ENCODE measurements at places on chromosomes 3 and 15.
A peak's percentile ranks its signal among the peaks of the same experiment; 100 is the strongest.

- no peak for DNase-seq
Measured at GRCh38 chr3:12178091-12178820, 19.5 kb upstream of the TIMP4 start.

- peak; percentile 1 for DNase-seq
Measured at GRCh38 chr3:139388821-139389551, 461 bp downstream of the COPB2 start.

DNA sequence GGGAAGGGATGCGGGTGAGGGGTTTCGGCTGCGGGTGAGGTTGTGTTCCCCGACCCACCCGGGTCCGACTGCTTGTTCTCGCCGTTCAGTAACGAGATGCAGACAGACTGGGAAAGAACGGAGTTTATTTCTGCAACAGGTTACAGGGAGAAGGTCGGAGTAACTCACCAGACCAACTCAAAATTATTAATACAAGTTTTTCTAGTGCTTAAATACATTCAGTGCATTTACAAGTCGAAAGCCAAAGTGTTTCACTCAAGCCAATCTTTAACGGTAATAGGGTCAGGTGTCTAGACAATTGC is 492 bp upstream of the HIGD1A start:
- DNase-seq = no peak

GRCh38 chr3:30686176-30686575 is 79.8 kb downstream of the TGFBR2 start:
- no peak for DNase-seq

DNA sequence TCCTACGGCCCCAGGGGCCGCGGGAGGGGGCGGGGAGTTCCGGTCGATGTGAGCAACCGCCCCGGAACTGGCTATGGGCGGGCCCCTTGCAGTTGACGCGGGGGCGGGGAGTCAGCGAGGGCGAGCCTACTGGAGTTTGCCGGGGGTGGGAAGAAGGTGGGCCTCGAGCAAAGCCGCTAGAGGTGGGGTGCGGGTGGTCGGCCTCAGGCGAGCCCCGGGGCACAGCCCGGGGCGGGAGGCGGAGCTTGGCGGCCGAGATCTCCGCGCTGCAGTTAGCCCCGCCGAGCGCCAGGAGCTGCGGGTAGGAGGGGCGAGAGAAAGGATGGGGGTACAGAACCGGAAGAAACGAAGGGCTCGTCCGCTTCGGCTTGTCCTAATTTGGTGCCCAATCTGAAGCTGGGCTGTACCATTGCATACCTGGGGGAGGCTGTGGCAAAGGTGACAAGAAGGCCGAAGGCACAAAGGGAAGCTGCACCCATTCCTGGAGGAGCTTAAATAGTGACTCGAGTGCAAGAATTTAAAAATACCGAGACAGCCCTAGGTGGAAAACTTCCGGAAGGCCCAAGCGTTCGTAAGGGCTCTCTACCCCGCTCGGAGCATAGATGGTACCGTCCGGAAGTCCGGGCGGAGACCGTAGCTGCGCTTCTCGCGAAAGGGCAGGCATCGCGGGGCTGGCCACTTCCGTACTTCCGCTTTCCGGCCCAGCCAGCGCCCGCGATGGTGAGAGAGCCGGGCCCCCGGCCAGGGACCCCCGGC is at the start of the genes ARPC4 and TADA3:
ARPC4 (plus strand) TSS at position 678 of the 756 bp plus-strand sequence; CDS start at position 718, 40 bp downstream.
TADA3 (minus strand) TSS at position 69 of the 756 bp plus-strand sequence. CDS start 1,007 bp downstream, outside the sequence.
- peak; percentile 82 for DNase-seq

DNA sequence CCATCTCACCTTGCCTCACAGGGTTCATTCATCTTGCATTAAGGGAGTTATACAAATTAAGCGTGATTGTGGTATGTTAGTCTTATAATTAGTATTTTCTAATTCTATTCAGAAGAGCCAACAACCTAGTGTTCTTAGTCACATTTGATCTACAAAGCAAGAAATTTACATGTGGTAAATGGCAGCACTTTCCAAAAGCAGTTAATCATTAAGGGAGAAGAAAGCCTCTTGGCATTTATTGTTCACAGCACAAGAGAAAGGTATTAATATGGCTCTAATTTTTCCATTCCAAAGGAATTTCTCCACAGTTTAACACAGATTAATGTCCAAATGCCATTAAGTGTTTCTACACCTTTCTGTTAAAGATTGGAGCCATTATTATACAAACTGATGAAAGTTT is 1077.1 kb downstream of the ZPLD1 start:
- DNase-seq = no peak

GRCh38 chr3:119084371-119085069 is 49.9 kb upstream of the IGSF11 start:
- no peak for DNase-seq

DNA sequence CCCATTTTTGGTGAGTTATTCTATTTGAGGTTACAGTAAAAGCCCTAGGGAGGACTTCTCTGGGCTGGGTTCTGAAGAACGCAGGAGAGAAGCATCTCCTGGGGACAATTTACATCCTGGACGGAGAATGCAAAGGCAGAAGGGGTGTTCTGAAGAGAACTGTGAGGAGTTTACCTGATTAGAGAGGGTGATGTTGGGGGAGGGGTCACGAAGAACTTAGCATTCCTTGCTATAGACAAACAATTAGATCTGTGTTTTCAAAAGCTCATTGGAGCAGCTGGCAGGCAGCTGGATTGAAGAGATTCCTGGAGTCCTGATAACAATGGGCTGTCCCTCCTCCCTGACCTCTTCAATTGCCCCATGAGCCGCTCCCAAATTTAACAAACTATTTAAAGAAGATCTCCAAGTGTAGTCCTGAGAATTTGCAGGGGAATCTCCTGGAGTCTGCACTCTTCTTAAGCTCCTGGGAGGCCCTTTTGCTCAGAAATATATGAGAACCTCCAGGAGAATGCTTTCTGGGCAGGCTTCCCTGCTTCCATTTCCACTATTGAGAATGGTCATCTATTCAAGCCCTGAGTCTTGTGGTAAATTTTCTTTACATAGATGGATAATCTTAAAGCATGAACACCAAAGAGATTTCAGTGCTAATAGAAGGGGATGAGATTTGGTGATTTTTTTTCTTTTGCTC is 55.3 kb downstream of the ARHGAP31 start:
- no peak for DNase-seq

DNA sequence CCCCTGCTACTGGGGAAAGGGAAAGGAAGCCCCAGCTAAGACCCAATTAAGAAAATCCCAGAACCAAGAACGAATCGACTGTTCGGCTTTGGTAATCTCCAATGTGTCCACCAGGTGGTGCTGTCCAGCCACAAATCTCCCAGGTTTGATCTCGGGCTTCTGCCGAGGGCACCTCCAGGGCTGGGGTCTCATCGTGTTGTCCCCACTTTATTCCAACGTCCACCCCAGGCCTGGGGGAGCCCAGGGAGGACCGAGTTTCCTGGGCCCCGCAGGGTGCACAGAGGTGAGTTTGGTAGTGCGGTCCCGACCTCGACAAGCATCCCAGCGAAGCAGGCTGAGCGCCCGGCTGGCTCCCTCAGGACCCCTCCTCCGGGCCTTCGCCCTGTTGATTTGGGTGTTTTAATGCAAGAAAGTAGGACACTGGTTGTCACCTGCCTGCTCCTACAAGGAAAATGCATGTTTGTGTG is 185.1 kb downstream of the GOLGA6L6 start:
- DNase-seq = peak; percentile 72

DNA sequence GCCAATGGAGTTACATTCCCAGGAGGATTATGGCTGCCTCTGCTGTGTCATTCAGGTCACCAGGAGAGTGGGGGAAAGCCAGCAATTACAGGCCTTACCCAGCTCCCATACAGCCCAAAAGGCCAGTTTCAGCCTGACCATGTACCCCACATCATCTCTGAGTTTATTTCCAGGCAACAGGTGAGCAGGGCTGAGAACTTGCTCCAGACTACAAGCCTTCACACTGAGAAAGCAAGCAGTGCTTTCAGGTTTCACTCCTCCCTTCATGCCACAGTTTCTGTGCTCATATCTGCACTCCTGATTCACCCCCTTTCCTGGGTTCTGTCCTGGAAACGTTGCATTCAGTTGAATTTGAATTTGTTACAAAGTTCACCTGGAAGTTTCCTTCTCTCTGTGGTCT is 68.1 kb upstream of the ABI3BP start:
- no peak for DNase-seq

DNA sequence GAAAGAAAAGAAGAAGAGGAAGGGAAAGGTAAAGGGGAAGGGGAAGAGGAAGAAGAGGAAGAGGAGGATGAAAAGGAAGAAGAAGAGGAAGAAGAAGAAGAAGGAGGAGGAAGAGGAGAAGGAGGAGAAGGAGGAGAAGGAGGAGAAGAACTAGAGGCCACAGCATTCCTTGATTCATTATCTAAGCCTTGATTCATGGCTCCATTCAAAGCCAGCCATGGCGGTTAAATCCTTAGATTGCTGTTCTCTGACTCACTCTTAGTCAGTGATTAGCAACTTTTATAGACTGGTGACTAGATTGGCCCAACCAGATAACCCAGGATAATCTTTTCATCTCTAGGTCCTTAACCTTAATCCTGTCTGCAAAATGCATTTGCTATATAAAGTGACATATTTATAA is 47.6 kb downstream of the OSTN start:
- no peak for DNase-seq

DNA sequence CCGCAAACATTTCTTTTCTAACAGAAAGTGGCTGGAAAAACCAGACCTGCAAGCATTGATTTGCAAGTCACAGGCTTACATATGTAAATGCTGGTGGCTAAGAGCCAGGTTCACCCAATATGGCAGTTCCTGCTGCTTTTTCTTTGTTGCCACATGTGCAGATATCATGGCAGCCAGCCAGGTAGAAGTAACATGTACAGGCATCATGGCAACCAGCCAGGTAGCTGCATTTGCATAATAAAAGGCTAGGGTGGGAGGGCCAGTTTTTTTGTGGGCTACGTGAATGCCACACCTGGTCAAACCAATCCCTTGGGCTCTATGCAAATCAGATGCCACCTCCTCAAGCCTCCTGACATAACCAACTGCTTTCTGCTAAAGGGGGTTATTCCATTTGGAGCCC is 2.8 kb upstream of the SMCO1 start:
- no peak for DNase-seq

DNA sequence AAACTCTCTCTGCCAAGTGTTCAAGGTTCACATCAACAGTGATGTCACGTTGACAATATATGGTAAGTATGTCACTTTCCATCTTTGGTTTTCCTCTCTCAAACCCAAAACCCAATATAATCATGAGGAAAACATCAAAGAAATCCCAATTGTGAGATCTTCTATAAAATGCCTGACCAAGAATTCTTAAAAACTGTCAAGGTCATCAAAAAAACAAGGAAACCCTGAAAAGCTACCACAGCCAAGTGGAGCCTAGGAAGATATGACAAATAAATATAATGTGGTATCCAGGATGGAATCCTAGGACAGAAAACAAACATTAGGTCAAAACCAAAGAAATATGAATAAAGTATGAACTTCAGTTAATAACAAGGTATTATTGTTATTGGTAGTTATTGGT is 85.2 kb upstream of the CCDC39 start:
- DNase-seq = no peak

- no peak for DNase-seq
Measured at GRCh38 chr3:29755416-29755815, 474.5 kb downstream of the RBMS3 start.

DNA sequence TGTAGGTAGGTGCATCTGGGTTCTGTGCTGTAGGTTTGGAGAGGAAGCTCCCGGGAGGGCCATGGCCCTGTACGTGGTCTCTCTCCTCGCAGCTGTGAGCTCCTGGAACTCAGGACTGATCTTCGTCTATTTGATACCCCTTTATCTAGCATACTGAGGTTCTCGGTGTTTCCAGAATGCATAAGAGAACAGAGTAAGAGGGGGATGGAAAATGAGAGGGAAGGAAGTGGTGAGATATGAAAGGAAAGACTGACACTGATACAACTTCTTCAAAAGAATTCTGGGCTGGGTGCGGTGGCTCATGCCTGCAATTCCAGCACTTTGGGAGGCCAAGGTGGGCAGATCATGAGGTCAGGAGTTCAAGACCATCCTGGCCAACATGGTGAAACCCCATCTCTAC is 90.7 kb downstream of the CHRD start:
- DNase-seq = no peak

DNA sequence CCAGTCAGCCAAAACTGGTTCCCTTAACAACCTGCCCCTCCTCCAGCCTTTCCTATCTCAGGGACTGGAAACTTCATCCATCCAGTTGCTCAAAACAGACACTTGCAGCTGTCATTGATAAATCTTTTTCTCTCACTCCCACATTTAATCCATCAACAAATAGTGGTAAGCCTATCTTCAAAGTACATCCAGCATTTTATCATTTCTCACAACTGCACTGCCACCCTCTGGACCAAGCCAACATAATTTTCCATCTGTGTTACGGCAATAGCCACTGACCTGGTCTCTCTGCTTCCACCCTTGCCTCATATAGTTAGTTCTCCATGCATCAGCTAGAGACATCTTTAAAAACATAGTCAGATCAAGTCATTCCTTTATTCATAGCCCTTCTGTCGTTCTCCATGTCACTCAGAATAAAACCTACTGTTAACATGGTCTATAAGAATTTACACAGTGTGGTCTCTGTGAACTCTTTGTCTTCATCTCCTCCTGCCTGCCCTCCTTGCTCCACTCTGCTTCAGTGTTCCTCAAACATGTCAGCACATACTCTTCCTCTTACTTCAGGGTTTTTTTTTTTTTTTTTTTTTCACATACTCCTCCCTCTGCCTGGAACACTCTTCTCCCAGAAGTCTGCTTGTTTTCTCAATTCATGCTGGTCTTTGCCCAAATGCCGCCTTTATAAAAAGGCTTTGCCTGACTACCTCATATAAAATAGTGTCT is 102.5 kb upstream of the COL6A5 start:
- DNase-seq = no peak

GRCh38 chr15:65087873-65088642 is 11.5 kb downstream of the KBTBD13 start:
- DNase-seq = no peak

GRCh38 chr3:86629511-86629910 is 361.4 kb downstream of the VGLL3 start:
- DNase-seq = no peak

DNA sequence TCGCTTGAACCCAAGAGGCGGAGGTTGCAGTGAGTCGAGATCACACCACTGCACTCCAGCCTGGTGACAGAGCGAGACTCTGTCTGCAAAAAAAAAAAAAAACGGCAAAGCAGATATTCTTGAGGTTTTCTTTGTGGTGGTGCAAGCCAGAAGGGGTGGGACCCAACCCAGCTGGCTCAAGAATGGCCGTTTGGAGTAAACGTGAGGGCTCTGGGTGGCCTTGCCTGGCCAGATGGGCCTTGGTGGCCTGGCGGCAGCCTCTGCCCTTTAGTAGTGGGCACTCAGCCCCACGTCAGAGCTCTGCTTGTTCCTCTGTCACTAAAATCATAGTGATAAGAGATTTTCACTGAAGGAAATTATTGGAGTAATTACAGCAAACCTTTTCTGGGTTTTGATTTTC is 50.5 kb downstream of the ATP1B3 start:
- DNase-seq = no peak

DNA sequence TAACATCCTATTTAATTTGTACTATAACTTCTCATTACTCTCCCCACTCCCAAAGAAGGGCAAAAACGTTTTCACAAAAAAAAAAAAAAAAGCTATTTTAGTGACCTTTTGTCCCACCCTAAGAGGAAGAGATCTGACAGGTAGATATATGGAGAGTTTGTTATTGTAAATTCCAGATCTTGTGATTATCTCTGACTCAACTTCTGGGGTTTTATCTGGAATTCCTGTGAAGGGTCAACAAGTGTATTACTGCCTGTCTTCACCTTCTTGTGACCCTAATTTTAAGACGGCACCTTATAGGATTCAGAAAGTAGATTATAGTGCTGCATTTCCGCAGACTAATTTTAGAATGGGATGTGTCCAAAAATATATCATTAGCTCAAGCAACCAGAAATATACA is 205.9 kb upstream of the CDIN1 start:
- no peak for DNase-seq

GRCh38 chr15:37009288-37009687 is 91.1 kb downstream of the MEIS2 start:
- no peak for DNase-seq

- DNase-seq = no peak
Measured at GRCh38 chr15:98232761-98233160, 272.3 kb downstream of the ARRDC4 start.

GRCh38 chr3:145015253-145015652 is 1043.6 kb downstream of the DIPK2A start:
- no peak for DNase-seq
